ENCODE measurements at places on chromosomes 12 and 14. TPM values are rescaled to one million over a fixed set of nuclear protein-coding genes. Genes with fewer than 3 reads are reported as not detected.

NDRG2 gene
- 3.3 TPM for total RNA-seq

EEA1 gene
- total RNA-seq: 9.3 TPM

PLXNC1 gene
- total RNA-seq: 0.07 TPM

MOAP1 gene
- total RNA-seq: 16.1 TPM

MYBPC1 gene
- total RNA-seq: not detected

SCYL2 gene
- total RNA-seq: 20.3 TPM

CLEC1B gene
- not detected for total RNA-seq

B4GALNT1 gene
- total RNA-seq: 37.8 TPM

KIF26A gene
- 2.8 TPM for total RNA-seq

HOMEZ gene
- 7.4 TPM for total RNA-seq

SLC10A1 gene
- not detected for total RNA-seq

SLC4A8 gene
- 1.0 TPM for total RNA-seq

FAM222A gene
- 3.8 TPM for total RNA-seq

CAPZA3 gene
- total RNA-seq: not detected

MANSC4 gene
- total RNA-seq: not detected

FLRT2 gene
- total RNA-seq: 2.2 TPM

FAM161B gene
- total RNA-seq: 1.9 TPM

Measured in A549 treated with RU486 at 1 μM for 4 hours (cell line).